ENCODE measurements at places on chromosomes 6 and 20.
A peak's percentile ranks its signal among the peaks of the same experiment; 100 is the strongest.

DNA sequence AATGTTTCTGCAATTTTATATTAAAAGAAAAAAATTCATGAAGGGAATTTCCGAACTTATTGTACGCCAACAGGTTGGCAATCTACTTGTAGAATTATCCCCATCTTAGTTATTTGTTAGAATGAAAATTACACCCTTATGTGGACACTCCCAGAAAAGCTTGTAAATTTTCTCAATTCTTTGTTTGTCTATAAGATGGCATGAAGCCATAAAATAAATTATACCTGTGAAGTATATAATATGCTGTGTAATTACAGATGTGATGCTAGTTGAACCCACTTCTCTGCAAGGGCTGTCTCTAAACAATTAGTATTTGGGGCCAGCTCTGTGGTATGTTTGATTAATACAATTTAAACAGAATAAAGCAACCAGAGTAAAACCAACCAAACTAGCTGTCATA is 52.1 kb upstream of the DSP start:
- peak; percentile 69 for DNase-seq

- DNase-seq: no peak
Observed at GRCh38 chr20:50844430-50845100, 49.7 kb downstream of the BCAS4 start.

DNA sequence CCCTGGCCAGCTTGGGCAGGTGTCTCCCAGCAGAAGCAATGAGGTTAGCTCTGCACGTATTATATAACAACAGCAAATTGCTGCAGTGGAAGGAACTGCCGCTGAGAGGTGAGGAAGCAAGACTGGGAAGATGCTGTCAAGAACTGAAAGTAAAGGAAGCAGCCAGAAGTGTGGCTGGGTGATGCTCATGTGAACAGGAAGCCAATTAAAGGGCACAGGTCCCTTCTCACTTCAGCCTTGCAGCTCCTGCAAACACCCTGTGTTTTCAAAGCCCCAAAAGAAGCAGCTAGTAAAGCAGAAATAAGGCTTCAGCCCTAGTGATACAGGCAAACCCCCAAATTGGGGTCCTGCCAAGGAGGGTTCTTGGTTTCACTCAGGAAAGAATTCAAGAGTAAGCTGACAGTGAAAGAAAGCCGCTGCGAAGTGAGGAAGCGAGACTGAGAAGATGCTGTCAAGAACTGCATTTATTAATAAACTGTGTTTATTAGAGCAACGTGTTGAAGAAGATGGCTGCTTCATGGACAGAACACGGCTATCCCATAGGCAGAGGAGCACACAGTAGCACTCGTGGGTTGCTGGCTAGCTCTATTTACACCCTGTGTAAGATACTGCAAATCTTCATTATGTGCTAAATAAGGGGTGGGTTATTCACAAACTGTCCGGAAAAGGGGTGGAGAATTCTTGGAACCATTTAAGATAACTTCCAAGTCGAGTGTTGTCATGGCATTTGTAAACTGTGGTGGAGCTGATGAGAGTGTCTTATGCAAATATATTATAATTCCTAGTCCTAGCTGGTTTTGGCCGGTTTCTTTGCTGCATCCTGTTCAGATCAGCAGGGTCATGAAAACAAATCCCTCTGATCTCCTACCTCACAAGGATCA is 152.2 kb downstream of the LINC00237 start:
- no peak for DNase-seq

DNA sequence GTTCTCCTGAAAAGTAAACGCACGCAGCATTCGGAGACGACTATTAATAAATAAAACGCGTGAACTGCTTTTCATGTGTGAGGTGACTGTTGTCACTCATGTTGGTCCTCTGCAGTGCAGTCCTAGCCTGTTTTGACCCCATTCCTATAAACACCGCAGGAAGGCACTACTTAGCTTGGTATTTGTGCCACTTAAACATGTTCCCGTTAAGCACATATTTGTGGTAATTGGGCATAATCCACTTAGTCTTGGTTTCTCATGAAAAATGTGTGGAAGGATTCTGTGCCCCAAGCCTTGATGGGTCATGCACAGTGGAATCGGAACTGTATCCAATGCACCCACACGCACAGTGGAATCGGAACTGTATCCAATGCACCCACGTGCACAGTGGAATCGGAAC is 313.9 kb downstream of the THBS2 start:
- DNase-seq: no peak

DNA sequence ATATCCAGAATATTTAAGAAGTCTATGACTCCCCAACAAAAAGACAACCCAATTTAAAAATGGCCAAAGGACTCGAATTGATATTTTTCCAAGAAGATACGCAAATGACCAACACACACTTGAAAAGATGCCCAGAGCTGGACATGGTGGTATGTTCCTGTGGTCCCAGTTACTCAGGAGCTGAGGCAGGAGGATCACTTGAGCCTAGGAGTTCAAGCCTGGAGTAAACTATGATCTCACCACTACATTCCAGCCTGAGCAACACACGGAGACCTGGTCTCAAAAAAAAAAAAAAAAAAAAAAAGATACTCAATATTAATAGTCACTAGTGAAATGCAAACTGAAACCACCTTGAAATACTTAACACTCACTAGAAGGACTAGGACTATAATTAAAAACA is 12.2 kb upstream of the ARMC2 start:
- no peak for DNase-seq

GRCh38 chr6:7042056-7042653 is 65.6 kb upstream of the RREB1 start:
- no peak for DNase-seq

- DNase-seq: no peak
Observed at GRCh38 chr6:40187535-40188144, 253.4 kb upstream of the MOCS1 start.

DNA sequence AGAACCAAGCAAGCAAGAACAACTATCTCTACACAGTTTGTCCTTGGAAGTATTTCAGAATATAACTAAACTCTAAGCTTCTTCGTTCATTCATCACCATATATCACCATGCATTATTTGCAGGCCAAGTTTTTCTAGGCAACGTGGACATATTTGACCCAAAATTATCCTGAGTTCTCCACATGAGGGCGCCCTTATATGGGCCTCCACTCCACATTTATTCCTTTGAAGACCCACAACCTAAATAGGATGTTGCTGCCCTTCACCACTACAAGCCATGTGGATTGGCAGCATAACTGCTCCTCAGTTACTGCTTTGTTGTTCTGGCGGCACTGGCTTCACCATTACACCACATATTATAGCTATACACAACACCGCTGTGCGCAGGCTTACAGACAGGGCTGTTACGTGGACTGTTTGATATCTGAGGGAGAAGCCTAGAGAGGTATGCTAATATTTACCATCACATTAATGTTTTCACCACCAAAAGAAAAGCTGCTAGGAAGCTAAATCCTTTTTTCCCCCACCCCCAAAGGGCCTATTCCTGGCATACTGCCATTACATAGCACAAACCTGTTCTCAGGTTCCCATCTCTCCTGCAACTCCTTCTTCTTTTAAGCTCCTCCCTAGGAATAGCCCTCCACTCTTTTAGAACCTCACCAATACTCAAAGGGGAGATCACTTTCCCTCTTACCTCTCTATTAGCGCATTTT is 411.7 kb downstream of the C6orf118 start:
- no peak for DNase-seq

DNA sequence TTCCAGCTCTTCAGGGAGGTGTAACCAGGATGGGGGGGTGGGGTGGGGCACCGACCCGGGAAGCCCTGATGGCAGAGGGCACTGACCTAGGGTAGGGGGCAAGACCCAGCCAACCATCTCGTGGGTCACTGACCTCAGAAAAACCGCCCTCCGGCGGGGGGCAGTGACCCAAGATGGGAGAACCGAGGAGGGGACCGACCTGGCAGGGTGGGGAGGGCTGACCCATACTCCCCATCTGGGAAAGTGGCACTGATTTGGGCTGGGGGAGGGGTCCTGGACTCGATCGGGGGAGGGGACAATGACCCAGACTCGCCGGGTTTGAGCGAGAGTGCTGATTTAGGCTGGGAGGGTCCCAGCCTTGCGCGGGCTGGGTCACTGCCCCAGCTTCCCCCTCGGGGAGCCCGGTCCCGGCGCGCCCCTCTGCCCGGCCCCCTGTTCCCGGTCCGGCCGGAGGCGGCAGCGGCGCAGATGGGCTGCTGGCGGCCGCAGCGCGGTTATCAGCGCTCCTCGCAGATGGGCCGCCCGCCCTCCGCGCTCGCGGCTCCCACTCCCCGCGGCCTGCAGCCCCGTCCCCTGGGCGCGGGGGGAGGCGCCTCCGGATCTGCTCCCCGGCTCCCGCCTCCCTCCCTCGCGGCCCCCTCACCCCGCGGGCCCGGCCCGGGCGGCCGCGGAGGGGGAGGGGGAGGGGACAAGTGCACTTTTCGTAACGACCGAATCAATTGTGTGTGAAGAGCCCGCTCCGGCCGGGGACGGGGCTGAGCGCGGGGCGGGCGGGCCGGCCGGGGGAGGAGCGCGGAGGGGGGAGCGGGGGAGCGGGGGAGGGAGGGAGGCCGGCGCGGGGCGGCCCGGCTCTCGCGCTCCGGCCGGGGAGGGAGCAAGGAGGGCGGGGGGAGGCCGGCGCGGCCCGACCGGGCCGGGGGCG is 2.2 kb downstream of the NOL4L start:
- DNase-seq: no peak

- DNase-seq: peak; percentile 100
Observed at GRCh38 chr6:151451950-151452749, at the start of gene RMND1. TSS of gene RMND1 (minus strand) at chr6:151452126. CDS start at chr6:151445811, 6,315 bp downstream.

Data from NCI-H1417 treated with DMSO at 0.1 percent for 48 hours (cell line).